ENCODE measurements at places on chromosomes 4 and X. TPM values are rescaled to one million over a fixed set of nuclear protein-coding genes. Genes with fewer than 3 reads are reported as not detected.

DNA sequence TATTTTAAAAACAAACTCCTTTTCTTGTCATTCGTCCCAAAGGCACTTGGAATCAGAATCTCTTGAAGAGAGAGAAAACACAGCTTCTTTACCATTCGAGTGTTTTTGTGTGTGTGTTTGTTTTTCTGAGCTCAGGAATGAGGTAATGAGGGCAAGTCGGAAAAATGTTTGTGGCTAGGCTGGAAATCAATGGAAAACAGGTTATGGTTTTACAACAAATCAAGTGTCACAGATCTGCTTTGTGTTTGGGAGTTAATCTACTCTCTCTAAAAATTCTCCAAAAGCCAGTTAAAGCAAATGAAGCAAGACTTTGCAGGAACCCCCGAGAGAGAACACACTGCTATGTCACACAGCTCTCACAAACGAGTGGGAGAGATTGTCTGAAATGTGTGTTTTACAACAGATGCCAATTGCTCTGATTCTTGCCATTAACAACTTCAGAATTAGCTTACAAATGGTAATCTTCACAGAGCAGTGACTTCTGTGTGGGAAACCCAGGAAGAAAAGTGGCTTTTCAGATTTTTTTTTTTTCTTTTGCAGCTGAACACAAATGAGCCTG is 264.1 kb downstream of the CBLL2 start:
- DNase-seq = no peak

The GABRQ gene
- total RNA-seq = not detected

DNA sequence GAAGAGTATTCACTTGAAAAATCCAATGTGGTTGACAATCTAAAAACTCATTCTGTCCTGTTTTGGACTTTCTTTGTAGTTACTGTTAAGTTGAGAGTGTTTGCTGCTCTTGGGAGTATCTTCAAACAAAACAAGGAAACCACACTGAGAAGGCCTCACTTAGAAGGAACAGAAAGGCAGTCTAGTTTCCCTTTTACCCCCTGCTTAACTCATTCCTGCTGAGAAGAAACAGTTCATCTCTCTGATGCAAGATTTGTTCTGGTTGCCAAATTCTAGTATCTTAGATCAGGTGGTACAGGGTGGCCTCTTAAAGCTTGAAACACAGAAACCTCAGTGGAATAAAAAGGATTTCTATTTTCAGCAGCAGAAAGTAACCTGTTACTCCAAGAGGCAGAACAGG is 41.4 kb downstream of the GUCY2F start:
- no peak for DNase-seq

- DNase-seq = no peak
Measured at GRCh38 chr4:17058916-17059741, 160.7 kb upstream of the LDB2 start.

- no peak for DNase-seq
Measured at GRCh38 chrX:4935846-4936245, 1222.4 kb upstream of the PRKX start.

The ACTRT1 gene
- total RNA-seq = not detected

- DNase-seq = no peak
Measured at GRCh38 chr4:153722036-153722435, 37.8 kb downstream of the RNF175 start.

- no peak for DNase-seq
Measured at GRCh38 chr4:169330811-169331210, 60.1 kb upstream of the SH3RF1 start.

DNA sequence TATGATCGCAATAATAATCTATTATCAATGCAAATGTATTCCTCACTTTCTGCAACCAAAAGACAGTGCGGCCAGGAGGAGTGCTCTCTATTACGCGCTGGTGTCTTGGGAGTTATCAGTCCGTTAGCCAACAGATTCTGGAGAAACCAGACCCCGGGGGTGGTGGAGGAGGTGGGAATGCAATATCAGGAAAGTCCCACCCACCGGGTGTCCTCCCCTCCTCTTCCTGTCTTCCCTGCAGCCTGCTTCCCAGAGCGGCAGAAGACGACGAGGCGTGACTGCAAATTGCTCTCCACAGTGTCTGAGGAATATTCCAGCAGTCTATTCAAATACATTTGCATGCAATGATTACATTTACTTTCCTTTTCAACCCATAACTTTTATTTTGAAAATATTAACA is 17.9 kb upstream of the TLR3 start:
- no peak for DNase-seq

DNA sequence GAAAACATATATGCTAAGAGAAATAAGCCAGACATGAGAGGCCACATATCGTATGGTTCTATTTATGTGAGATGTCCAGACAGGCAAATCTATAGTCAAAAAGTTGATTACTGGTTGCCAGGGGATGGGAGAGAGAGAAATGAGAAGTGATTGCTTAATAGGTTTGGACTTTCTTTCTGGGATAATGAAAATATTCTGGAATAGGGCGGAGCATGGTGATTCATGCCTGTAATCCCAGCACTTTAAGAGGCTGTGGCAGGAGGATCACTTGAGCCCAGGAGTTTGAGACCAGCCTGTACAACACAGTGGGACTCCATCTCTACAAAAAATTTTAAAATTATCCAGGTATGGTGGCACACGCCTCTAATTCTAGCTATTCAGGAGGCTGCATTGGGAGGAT is 22.4 kb downstream of the RBM47 start:
- no peak for DNase-seq

GRCh38 chrX:44183329-44183728 is 160.1 kb downstream of the EFHC2 start:
- no peak for DNase-seq

Data from HepG2 (cell line).